Stimulated activated CD8-positive, alpha-beta memory T cell treated with anti-CD3 and anti-CD28 coated beads, Interleukin-7, amount 100 ng/mL, for 1 hour (primary cell): ENCODE measurements at places on chromosomes 7 and 10.

DNA sequence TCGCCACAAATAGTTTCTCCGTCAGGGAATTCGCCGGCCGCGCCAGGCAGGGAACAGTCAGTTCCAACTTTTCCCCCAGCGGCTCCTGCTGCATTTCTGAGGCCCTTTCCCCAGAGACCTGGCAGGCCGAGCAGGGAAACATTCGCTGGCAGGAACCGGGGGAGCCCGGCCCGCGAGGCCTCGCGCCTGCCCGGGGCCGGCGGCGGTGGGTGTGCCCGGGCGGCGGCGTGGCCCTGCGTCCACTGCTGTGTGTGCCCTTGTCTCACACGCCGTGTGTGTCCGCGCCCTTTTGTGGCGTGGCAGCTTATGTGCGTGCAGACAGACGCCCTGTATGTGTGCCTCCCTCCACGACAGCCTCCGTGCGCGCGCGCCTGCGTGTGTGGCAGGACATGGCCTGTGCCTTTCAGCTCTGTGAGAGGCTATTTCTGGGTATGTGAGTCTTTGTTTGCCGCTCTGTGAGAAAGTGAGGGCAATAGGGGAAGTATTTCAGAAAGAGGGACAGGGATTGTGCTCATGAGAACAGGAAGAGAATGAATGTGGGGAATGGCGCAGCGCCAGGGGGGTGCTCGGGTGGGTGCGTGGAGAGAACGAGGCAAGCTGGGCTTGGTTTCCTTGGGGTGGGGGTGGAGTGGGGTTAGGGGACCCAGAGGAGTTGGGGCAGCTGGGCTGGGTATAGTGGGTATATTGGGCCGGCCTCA is 689 bp upstream of the SMARCD3 start:
- DNase-seq: no peak

DNA sequence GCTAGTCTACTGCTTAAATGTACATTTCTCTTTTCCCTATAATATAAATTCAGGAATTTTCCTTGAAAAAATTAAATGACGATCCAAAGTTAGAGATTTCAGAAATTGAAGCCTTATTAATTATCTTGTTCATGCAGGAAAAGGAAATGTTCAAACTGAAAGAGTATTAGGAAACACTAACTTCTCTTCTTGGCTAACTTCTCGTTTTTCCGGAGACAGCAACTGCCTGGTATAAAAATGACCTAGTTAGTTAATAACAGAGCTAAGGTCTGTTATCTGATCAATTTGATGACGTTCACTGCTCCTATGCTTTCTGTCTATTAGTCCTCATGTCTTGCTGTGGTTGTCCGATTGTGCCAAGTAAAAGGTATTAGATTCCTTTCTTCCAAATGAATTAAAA is 212.5 kb downstream of the DGKB start:
- no peak for DNase-seq

DNA sequence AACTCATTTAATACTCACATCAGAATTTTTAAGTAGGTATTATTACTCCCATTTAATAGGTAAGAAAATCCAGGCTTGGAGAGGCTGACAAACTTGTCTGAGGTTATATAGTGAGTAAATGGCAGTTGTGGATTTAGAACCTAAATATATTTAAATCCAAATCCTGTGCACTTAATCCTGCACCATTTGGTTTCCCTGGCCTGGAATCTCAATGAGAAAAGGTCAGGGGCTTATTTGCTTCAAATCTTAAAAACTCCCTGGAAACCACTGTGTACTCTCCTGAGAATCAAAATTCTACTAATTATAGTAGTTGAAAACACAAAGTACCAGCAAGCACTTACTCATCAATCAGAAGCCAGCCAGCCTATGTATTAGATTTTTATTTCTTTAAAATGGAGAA is 97.7 kb downstream of the DNMBP start:
- no peak for DNase-seq

DNA sequence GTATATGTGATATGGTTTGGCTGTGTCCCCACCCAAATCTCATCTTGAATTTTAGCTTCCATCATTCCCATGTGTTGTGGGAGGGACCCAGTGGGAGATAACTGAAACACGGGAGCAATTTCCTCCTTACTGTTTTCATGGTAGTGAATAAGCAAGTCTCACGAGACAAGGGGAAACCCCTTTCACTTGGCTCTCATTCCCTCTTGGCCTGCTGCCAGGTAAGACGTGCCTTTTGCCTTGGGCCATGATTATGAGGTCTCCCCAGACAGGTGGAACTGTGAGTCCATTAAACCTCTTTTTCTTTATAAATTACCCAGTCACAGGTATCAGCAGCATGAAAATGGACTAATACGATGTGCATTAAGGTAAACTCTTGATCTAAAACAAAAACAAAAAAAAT is 357.1 kb upstream of the AOAH start:
- no peak for DNase-seq

DNA sequence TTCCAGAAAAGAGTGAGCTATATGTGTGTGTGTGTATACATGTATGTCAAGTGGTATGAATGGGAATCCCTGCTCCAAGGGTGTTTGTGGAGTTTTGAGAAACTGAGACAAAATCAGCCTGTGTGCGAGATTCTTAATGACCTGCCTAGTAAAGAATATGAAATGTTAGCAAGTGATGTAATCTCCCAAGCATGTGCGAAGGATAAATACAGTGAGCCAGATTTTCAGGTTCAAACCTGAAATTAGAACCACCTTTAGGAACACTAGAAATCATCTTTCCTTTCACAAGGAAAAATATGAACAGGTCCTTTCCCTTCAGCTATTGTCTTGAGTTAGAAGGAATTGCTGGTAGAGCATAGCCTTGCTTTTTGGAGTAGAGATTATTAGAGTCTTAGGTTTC is 457.6 kb downstream of the LRMDA start:
- DNase-seq: no peak

DNA sequence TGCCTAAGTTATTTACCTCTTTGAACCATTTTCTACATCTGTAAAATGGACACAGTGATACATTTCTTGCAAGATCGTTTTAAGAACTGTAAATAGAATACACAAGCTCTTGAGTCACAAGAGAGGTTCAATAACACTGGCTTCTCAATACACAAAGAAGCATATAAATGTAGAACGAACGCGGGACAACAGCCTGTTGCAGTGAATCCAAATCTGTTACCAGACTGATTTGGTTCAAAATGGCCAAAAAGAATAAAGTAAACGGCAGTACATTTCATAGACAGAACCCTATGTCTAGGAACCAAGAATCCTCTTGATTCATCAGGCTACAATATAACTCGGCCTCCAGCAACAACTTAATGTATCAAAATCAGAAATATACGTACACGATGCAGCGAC is 701 bp downstream of the MTPAP start:
- no peak for DNase-seq

GRCh38 chr7:98988641-98989040 is 110.3 kb downstream of the TRRAP start:
- no peak for DNase-seq

DNA sequence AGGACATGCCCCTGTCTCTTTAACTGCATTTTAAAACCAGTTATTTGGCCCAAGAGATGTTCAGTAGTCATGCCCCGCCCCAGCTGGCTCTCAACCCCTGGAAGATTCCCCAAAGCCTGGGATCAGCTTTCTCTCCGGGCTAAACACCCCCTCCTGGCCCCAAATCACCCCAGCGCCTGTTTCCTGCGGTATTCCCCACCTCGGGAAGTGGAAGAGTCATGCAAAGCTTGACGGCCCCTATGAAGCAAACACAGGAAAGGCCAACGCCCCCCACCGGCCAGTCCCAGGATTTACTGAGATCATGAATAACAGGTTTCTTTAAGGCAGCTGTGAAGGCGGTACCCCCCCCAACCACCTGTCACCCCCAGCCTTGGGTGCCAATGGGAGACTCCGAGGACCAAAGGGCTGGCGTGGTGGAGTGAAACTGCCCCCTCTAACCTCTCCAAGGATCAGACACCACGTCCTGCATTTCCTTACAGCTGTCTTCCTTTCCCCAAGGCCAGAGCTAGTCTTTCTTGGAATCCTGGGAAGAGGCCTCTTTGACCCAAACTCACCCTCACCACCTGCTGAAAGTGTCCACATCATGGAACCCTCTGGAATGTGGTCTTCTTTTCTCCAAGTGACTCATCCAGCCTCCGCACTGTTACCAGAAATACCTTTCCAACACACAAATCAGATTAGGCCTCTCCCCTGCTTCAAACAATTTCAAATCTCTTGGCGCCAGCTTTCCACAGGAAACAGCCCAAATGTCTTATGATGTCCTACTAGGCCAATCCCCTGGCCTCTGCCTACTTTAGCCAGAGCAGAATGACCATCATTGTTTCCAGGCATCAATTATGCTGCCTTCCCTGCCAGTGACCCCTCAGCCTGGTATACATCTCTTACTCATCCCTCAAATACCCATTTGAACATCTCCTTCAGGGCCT is 301.5 kb downstream of the ZEB1 start:
- DNase-seq: no peak

DNA sequence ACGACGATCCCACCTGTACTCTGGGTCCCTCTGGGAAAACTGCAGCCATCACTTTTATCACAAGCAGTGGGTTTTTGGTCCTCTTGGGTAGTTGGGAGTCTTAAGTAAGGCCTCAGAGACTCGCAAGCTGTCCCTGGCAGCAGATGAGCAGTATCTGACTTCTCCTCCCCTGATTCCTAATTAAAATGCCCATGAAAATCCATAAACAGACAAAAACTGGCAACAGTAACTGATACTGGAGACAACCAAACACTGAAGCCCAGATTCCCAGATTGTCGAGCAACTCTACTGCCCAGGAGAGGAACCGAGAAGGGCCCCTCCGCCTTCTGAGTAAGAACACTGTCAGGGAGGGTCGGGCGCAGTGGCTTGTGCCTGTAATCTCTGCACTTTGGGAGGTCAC is 333.8 kb downstream of the CALN1 start:
- no peak for DNase-seq

DNA sequence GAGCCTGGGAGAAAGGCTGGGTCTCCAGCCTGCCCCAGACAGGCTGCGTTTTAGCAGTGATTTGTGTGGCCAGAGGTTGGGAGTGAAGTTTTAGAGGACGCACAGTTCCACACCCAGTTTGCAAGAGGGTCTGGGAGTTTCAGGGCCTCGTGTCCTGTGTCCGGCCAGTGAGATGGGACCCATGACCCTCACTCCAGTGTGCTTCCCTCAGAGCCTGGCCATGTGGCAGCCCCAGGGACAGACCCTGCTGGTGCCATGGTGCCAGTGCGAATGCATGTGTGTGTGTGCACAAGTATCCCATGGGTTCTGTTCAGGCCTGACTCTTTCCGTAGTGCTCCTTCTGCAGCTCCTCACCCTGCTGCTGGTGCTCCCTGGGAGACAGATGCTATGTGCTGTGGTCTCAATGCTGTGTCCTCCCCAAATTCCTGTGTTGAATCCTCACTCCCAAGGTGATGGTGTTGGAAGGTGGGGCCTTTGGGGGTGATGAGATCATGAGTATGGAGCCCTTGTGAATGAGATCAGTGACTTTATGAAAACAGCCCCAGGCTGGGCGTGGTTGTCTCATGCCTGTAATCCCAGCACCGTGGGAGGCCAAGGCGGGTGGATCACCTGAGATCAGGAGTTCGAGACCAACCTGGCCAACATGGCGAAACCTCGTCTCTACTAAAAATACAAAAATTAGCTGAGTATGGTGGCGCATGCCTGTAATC is 16.5 kb downstream of the ECHDC3 start:
- DNase-seq: no peak

DNA sequence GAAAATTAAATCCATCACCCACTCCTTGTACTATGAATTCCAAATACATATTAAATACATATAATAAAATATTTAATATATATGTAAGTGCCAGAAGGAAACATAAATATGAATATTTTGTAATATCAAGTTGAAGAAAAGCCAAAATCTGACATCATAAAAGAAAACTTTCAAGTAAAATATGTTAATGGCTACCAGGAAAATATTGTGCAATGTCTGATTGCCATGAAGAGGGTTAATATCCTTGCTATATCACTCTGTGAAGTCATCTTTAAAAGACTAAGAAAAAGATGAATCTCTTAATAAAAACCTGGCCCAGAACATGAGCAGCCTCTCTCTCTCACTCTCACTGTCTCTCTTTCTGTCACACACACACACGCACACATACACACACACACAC is 130.2 kb downstream of the EGFR start:
- no peak for DNase-seq

DNA sequence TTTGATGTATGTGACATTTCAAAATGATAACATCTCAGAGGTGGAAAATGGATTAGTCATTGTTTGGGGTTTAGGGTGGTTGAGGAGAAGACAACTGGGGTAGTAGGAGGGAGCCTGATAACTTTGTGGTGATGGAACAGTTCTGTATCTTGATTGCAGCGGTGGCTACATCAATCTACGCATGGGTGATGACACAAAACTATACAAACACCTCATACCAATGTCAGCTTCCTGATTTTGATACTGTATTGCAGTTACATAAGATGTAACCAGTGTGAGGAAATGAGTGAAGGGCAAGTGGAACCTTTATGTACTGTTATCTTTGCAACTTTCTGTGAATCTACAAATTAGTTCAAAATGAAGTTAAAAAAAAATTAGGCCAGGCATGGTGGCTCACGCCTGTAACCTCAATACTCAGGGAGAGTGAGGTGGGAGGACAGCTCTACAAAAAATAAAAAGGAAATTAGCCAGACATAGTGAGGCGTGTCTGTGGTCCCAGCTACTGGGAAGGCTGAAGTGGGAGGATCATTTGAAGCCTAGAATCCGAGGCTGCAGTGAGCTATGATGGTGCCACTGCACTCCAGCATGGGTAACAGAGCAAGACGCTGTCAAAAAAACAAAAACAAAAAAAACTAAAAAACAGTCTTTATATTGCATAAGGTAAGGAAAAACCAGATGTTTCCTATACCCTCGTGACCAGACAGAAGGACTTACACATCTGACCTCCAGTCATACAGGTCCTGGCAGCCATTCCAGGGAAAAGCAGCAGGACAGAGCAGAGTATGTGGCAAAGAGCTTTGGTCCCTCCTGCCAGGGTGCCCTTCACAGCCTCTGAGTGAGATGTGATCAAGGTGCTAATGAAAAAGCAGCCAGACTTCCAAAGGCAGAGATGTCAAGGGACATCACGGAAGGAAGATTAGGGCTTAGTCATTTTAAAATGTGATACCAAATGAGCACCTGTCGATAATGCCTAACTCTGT is 50.8 kb downstream of the CYTH3 start:
- DNase-seq: no peak

GRCh38 chr10:62811159-62811875 is 4.8 kb downstream of the EGR2 start:
- peak; percentile 35 for DNase-seq

- no peak for DNase-seq
These were observed 18.5 kb downstream of the SEPHS1 start for GRCh38 chr10:13329565-13329964.

- DNase-seq: no peak
These were observed 76.4 kb downstream of the CARD11 start for GRCh38 chr7:2967253-2967652.

DNA sequence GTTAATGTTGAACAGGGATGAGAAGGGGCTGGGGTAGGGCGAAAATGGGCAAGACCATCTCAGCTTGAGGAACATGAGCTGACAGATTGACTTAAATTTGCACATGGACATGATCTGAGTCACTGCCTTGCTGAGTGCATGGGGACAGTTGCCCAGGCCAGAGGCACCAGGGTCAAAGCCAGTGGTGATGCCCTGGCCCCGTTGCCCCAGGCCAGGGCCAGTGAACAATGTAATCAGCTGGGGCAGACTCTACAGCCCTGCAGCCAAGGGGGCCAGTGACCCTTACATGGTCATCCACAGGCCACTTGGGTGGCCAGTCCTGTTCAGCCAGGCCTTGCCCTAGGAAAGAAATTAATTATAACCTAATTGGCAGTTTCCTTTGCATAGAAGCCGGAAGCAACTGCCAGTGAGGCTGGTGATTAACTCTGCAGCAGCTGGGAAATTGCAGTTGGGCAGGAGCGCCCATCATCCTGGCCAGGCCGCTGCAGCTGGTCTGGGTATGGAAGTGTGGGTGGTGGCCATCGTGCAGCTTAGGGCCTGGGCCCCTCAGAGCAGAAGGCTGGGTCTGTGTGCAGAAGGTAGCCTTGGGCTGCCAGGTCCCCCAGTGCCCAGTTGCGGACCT is 9.6 kb downstream of the RET start:
- no peak for DNase-seq
